ENCODE measurements at places on chromosomes 5 and 9.

DNA sequence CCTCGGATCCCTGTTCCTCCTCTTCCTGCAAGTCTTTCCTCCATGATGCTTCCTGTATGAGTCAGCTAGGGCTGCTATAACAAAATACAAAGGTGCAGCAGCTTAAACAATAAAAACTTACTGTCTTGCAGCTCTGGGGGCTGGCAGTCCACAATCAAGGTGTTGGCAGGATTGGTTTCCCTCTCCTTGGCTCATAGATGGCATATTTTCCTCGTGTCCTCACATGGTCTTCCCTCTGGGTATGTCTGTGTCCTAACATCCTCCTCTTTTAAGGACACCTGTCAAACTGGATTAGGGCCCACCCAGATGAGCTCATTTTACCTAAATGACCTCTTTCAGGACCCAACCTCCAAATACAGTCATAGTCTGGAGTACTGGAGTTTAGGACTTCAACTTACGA lies 117.5 kb downstream of the MED10 start:
- DNase-seq, result no peak

DNA sequence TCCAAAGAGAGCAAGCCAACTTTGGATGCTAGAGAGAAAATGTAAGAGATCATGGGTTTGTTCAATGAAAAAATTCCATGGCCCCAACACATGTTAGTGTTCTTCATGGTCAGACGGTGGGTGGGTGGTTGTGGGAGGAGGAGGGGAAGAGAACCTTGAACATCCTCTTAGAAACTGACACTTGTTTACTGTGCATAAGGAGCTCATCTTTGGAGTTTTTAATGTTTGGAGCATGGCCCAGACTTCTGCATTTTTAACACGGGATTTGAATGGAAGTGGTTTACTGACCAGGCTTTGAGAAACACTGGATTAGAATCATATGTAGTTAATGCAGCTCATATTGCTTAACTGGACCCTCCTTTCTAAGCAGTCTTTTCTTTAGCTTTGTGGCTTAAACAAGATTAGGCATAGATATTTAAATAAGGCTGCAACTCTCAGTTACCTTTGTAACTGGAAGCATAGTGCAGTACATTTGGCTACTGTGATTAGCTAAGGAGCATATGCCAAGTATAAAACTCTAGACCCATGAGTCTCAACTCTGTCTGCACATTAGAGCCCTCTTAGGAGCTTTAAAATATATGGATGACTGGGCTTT lies 60.1 kb downstream of the FOCAD start:
- DNase-seq, result no peak

DNA sequence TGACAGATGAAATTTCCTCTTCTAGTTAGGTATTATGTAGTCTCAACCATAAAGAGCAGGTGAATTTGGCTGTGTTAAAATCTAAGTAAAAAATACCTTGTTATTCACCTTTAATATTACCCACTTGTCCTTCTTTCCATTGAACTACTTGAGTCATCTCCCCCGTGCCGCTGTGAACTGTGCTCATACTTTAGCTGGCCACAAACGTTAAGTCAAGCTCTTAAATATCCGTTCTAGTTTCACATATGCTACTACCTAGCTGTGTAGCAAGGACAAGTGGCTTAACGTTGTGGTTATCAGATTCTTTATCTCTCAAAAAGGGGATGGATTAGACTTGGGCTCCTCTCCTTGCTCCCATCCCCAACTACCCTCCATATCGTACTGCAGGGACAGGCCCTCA lies 110.4 kb downstream of the EFNA5 start:
- DNase-seq, result no peak

DNA sequence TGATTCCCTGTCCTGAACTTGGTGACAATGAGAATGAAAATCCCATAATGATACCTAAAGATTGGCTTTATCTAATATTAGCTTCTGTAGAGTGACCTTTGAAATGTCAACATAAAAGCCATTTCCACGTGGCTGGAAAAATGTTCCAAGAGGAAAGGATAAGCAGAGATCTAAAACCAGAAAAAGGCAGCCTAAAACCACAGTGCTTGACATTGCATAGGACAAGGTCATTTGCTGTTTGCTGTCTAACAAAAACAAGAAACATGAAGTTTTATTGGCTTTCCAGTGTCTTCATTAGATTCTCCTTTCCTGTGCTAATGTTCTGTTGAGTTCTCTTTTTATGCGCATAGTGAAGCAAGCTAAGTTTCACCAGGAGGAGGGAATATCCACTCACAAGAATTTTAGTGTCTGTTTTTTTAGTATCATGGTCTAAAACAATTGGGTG lies 44.6 kb downstream of the CPEB4 start:
- DNase-seq, result no peak

DNA sequence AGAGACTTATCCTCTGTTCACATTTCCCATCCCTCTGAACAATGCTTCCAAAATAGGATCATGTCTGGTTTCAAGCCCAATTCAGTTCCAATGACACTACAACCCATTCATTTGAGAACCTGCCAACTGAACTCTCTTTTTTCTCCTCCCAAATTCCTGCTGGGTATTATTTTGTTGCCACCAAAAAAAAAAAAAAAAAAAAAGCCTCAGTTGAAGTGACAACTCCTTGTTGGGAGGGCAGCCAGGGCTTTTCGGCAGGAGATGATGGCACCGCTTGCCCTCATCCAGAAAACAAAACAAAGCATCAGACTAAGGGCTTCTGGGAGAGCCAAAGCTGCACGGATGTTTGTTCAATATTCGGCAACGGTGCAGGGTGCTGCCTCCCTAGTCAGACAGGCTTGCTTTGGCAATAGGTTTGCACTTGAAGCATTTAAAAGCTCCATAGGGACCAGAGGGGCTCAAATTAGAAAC lies 30.6 kb upstream of the TRIM32 start:
- DNase-seq, result no peak

DNA sequence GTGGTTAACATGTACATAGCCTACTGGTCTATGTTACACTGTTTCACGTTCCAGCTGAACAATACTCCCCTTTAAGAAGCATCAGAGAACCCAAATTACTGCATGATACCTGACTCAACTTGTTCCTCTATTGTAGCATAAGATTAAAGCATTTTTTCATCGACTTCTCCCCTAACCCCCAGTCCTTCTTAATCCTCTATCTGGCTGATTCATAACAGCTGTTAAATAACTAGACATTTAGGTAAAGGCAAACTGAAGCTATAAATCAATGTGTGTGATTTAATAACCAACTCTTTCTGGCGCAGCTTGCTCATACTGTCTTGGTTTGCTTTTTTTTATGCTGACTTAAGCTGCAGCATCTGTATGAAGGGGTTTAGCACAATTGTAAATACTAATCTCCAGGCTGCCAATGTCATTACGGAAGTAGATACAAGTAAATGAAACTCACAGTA lies 94.2 kb upstream of the MTAP start:
- DNase-seq, result no peak

DNA sequence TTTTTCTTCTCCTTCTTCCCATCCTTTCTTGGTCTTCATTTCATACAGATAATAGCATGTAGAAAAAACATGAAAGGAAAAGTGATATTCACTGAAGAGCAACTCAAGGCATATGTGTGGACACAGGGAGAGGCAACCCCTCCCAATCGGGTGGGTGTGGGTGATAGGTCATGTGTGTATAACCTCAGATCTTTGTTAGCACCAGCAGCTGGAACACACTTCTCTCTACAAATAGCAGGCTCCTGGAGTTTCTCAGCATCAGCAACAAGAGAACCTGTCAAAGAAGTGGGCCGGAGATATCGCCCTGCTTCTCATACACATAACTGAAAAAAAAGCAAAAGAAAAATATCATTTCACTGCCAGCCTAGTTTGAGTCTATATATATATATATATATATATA lies 426.4 kb downstream of the DTWD2 start:
- no peak for DNase-seq

GRCh38 chr9:135714242-135715055 lies 12.5 kb downstream of the KCNT1 start:
- peak; percentile 65 for DNase-seq

DNA sequence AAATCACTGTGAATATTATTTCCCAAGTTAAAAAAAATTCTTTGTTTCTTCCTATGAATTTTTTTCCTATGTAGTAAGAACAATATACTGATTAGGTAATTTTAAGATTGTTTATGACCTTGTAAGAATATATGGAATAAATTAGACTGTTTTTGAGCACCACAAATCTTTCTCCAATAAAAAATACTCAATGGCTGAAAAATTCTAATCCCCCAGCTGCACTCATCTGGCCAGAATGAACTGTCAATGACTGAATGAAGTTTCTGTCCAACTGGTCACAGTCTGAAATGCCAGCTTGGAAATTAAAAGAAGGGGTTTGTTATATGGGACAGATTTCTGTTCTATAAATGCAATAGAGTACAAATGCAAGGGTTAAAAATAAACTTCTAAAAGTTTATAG lies 569.5 kb upstream of the SEMA6A start:
- DNase-seq, result no peak

DNA sequence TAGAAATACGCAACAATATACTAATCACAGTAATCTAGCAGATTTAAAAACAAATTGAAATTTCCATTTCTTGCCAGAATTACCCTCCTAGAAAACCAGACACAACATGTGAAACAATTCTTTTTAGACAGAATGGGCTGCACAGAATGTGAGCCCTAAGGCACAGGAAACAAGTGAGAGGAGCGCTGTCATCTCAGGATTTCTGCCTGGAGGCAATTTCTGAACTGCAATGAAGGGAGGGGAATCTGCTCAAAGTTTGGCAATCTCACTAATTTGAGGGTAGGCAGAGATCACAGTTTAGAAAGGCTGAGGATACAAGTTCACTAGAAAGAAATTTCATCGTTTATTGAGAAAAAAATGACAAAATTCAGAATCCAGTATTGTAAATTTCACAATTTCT lies 70.3 kb downstream of the INIP start:
- DNase-seq, result no peak
